Activated T-cell treated with anti-CD3 and anti-CD28 coated beads, Interleukin-2, amount 50 U/mL, for 72 hours (primary cell): ENCODE measurements at places on chromosomes 7 and 10. TPM values are rescaled to one million over a fixed set of nuclear protein-coding genes. Genes with fewer than 3 reads are reported as not detected.

EPO gene
- total RNA-seq = 0.19 TPM

PEX1 gene
- 22.8 TPM for total RNA-seq

HHEX gene
- total RNA-seq = 0.34 TPM

PNLIPRP2 gene
- not detected for total RNA-seq

ENTPD1 gene
- total RNA-seq = 0.53 TPM

GJD4 gene
- not detected for total RNA-seq

TECPR1 gene
- total RNA-seq = 53.0 TPM

PAPOLB gene
- 0.05 TPM for total RNA-seq

PRF1 gene
- total RNA-seq = 44.5 TPM

GRM3 gene
- total RNA-seq = not detected
